ENCODE measurements at places on chromosomes 4 and X.
A peak's percentile ranks its signal among the peaks of the same experiment; 100 is the strongest.

DNA sequence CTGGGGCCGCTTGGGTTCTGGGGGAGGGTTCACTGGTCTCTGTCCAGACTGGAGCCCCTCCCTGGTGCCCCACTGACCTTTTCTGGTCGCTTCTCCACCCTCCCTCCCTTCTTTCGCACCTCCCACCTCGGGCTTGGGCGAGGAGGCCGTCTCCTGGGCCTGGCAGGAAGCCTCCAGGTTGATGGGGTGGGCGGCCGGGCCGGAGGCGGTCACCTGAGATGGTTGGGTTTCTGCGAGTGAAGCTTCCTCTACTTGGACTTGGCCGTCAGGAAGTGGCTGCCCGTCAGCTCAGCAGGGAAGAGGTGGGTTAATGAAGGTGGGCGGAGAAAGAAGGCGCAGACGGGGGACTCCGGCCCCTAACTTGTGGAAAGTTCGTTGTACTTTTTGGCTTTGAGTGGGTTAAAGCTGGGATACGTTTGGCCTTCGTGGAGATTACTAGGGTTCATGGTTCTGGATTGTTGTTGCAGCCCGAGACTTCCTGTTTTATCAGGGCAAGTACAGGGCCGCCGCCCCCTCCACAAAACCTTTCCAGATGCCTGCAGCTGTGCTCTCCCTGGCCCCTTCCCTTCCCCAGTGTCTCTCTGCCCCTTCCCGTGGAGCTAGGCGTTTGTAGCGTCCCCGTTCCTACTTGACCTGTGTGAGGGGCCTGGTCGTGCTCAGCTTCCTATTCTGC lies 1.2 kb downstream of the AKAP17A start:
- no peak for DNase-seq

- DNase-seq, result no peak
Measured at GRCh38 chr4:146525754-146526153, 4.0 kb upstream of the SLC10A7 start.

DNA sequence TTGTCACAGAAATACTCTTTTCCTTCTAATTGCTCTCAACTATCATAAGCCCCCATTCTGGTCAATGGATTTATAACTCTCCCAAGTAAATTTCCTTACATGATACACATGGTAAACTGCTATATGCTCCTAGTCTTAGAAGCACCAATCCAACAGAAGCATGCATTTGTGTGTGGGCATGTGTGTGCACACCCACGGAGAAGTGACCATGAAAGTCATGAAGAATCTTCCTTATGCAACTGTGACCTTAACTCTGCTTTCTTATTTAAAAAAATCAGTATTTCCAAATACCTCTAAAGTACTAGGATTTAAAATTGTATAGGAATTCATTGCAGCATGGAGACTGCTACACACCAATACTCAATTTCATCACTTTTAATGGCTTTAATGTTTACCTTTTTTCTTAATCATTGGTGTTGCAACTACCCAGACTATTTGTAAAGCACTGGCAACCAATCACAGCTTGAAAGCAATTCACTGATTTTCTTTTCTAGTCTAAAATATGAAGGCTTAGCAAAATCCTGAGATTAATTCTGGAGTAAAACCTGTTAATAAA lies 47.6 kb downstream of the MAML3 start:
- no peak for DNase-seq

DNA sequence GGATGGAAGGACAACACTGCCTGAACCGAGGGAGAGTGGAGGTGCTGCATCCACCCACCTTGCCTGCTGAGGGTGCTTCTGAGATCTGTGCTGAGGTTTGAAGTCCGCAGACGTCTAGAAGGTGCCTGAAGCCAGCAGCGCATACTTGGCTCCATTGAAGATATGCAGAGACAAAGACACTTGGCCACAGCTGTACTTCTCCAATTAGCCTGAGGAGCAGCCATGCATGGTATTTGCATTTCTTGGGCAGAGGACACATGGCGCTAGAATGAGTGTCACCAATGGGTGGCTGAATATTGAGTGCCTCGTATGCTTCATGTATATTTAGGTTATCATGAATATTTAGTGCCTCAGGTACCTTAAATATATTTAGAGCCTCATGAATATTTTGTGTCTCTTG lies 128.7 kb upstream of the ATP6AP2 start:
- DNase-seq, result no peak

GRCh38 chrX:114101081-114101480 lies 482.8 kb upstream of the HTR2C start:
- no peak for DNase-seq

GRCh38 chr4:55143858-55144257 lies 18.5 kb upstream of the KDR start:
- DNase-seq, result peak; percentile 6
